Upper lobe of left lung (tissue), 6 donors: ENCODE measurements at places on chromosomes 5 and 9.

DNA sequence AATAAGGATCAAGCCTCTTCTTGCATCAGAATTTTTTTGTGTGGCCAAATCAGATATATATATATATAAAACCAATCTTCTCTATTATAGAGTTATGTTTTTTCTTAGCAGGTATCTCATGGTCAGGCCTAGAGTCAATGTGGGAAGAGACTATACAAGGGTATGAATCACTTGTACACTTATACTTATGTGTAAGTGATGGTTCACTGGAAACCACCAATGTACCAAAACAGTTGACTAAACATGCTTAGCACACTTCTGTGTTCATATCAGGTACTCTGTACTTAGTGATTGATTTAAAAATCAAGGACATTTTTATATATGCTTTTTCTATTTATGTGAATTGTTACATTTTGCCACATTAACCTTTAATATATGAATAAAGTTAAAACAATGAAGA lies 92.6 kb downstream of the CWC27 start:
- no peak for DNase-seq

DNA sequence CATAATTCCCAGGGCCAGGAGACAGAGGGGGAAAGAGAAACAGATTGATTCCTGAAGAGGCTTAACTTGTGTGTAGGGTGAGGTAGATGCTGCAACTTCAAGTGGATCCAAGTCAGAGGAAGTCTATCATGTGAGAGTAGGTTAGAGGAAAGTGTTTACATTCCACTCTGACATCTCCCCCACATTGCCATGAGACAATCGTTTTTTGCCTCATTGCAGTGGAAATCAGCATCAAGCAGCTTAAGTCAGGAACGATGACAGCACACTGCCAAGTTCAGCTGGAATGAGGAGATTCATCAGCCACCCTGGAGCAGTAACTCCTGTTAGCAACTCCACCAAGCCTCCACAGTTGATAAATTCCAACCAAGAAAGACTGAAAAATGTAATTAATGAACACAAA lies 689.7 kb upstream of the MEF2C start:
- no peak for DNase-seq

DNA sequence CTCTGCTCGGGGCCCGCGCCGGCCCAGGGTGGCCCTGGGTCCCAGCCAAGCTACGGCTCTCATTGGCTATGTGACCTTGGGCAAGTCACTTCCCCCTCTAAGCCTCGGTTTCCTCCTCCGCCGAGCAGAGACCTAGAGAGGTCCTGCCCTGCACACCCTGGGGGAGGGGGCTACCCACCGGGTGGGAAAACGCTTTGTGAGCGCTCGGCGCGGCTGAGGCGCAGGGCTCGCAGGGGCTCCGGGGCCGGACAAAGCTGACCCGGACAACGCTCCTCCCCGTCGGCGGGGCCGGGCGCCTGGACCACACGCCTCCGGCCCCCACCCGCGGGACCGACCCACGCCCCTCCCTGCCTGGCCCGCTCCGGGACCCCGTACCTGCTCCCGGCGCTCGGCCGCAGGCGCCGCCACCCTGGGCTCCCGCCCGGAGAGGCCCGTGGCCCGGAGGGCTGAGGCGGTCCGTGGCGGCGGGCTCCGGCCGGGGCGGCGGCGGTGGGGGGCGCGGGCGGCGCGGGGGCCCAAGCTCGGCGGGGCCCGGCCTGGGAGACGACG lies 85.7 kb upstream of the MELK start:
- DNase-seq, result peak; percentile 93

DNA sequence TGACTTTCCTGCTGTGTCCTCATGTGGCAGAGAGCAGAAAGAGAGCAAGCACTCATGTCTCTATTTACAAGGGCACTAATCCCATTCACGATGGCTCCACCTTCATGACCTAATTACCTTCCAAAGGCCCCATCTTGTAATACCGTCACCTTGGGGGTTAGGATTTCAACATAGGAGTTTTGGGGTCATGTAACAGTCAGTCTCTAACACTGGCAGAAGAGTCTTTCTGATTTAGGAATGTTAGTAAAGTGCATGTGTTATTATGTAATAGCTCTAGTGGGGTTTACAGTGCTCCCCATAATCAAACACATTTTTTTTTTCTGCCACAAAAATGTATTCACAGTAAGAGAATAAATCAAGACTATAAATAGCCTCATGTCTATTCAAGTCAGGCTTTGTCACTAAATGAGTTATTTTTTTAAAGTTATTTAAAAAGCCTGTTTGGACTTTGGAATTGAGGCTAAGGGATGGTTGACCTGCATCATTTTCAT lies 19.1 kb downstream of the GALNT10 start:
- DNase-seq, result no peak

- DNase-seq, result peak; percentile 71
Observed at GRCh38 chr9:137067860-137068538, 2.4 kb downstream of the SAPCD2 start.

GRCh38 chr5:34041247-34041972 lies 1.6 kb downstream of the C1QTNF3 start:
- no peak for DNase-seq

- no peak for DNase-seq
Observed at GRCh38 chr9:127177231-127177630, 54.8 kb upstream of the ANGPTL2 start.

DNA sequence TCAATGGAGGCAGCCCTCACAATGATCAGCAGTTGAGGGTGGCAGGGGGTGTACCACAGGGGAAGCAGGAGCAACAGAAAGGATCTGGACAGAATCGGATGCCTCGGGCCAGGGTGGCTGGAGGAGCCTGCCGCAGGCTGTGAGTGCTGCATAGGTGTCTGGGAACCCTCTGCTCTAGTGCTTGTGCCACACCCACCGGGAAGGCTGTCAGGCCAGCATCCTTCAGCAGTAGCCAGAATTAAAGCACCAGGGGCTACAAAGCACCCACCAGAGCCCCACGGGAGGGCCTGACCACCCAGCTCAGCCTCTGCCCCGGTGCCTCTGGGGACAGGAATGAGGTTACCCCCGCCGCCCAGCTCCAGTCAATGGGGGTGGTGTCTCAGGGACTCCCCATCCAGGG lies 49.0 kb downstream of the ARHGEF37 start:
- peak; percentile 52 for DNase-seq

- DNase-seq, result no peak
Observed at GRCh38 chr5:55604611-55605067, 69.9 kb upstream of the PLPP1 start.

GRCh38 chr9:22044583-22044982 lies 35.5 kb upstream of the CDKN2B start:
- no peak for DNase-seq

GRCh38 chr5:157458835-157459234 lies 1.2 kb upstream of the NIPAL4 start:
- no peak for DNase-seq

GRCh38 chr9:125433461-125434011 lies 171.9 kb downstream of the GAPVD1 start:
- DNase-seq, result no peak

- DNase-seq, result no peak
Observed at GRCh38 chr5:15683332-15683731, 183.4 kb downstream of the FBXL7 start.

GRCh38 chr5:97601651-97602050 lies 418.6 kb upstream of the RIOK2 start:
- no peak for DNase-seq

DNA sequence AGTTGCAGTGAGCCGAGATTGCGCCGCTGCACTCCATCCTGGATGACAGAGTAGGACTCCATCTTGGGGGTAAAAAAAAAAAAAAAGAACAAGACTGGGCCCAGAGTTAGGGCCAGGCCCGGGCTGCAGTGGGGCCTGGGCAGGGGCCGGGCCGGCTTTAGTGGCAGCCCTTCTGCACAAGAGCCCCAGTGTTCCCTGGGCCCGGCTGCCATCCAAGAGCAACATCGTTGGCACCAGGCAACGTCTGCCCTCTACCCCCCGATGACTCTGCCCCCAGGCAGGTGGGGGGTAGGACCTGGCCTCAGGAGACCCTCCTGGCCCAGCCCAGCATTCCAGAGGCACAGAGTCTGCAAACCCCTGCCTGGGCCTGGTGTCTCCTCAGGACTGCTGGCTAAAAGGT lies 4.9 kb upstream of the FGFR4 start:
- no peak for DNase-seq

DNA sequence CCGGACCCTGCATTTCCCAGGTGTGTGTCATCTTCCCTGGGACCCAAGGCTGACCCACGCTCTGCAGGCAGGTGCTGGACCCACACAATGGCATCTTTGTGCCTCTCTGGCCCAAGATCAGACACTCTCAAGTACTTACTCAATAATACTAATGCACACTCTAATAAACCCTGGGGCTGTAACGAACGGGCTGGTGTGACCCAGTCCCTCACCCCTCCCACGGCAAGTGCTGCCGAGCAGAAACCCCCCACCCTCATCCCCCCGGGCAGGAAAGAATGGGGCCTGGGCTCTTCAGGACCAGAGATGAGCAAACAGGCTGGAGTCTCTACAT lies 1.1 kb upstream of the OBP2B start:
- no peak for DNase-seq

- peak; percentile 64 for DNase-seq
Observed at GRCh38 chr9:93575796-93576257, 557 bp upstream of the PHF2 start.

- no peak for DNase-seq
Observed at GRCh38 chr9:136944212-136944518, 373 bp downstream of the FBXW5 start.

DNA sequence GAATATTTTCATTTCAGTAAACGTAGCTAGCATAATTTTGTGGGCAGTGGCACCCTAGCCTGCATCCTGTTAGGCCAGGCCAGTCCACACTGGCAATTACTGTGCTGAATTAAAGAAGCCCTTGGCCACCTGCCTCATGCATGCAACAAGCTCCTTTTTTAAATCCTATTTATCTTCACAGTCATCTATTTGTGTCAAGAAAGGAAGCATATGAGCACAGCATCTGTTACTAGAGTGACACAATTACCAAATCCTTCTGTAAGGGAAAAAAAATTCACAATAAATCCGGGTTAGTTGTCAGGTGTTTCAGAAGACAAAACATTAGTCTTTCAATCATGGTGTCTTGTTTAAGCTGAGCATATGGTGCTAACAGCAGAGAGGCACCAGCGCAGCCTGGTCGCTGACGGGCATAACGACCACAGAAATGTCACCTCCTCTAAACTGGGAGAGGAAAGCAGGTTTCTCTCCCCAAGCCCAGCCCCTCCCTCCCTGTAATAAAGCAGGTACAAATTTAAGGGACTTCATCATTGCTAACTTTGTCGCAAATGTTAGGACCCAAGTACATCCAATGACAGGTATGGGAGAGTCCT lies 520.6 kb downstream of the CTNND2 start:
- no peak for DNase-seq

GRCh38 chr9:98164912-98165311 lies 27.5 kb downstream of the CORO2A start:
- DNase-seq, result no peak

DNA sequence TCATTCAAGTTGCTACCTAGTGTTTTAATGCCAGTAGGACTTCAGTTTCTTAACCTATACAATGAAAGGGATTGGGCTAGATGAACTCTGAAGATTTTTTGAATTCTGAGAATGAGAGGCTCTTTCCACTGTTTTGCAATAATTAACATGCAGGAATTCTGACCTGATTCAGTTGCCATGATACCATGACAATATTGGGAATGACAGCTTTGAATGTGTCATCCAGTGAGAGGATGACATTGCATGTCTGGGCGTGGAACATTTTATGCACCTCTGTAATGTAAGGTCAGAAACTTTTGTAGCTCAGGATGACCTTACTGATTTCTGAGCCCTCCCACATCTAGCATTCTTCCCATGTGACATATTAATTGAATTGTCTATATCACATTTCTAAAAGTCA lies 30.6 kb upstream of the SPINK5 start:
- no peak for DNase-seq

GRCh38 chr5:169691471-169691870 lies 54.4 kb downstream of the DOCK2 start:
- DNase-seq, result no peak

DNA sequence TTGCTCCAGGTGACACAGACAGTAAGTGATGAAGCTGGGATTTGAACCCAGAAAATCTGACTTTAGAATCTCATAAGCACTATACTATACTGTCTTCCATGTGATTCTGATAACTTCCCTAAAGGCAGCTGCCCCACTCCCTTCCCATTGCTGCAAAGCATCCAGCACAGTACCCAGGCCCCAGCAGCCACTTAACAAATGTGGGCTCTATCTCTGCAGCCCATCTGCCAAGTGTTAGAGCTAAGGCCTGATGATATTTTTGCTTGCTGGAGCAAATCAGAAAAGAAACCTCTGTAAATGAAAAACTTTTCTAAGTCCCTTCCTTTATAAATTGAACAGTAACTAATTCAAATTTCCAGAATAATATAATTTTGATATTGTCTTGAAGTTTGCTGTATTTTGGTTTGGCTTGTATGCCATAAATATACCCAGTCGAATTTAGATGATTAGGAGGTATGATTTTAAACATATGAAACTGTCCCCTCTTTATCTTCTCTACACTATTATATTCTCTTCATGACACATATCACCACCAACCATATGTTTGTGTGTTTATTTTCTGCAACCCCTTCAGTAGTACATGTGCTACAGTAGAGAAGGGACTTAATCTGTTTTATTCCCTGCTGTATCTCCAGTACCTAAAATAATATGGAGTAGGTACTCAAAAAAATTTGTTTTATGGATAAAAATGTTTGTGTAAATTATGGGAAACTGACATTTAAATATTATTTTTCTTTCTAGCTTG lies 63.8 kb downstream of the SMIM15 start:
- no peak for DNase-seq

DNA sequence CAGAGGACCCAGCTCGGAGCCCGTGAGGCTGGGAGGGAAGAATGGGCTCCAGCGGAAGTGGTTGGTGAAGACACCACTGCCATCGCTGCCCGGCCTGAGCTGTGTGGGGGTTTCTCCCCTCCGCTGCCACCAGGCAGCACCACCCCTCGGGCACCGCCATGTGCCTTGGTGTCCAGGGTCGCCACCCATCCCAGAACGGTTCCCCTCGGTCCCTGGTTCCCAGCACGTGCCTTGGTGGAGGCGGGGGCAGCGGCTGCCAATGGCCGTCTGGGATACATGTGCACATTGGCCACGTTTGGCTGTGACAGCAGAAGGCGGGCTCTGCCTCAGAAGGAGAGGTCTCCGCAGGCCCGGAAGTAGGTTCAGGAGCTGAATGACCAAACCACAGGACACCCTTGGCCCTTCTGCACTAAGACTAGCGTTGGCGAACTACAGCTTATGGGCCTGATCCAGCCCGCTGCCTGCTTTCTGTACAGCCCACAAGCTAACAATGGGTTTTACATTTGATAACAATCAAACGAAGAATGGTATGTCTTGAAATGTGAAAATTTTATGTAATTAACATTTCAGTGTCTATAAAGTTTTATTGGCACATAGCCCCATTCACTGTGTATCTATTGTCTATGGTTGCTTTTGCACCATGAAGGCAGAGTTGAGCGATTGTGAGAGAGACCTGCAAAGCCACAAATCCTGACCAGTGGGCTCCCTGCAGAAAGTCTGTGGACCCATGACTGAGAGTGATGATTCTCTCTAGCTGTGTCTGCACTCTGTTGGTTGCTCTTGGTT lies 91.7 kb upstream of the RAPGEF1 start:
- no peak for DNase-seq
